ENCODE measurements at places on chromosomes 1 and 21.

DNA sequence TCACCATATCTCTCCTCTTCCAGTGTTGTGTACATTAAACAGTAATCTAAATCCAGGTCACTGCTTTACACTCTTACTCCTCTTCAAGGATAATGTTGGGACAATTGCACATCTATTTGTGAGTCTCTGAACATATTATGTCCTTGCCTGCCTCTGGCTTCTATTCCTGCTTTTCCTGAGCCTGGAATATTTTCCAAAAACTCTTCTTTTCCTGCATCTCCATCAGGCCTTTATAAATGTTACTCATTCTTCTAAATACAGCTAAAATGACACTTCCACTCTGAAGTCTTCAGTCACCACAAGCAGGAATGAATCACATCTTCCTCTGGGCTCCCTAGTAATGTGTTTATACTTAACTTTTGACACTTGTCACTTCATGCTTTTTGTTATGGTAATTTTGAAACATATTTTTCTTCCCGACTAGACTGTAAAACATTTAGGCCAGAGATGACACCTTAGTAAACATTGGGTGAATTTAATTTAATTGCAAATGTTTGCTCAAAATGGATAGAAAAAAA lies 396.0 kb downstream of the LRRIQ3 start:
- DNase-seq = no peak

- no peak for DNase-seq
These were observed 300.6 kb downstream of the HHAT start for GRCh38 chr1:210629276-210629675.

DNA sequence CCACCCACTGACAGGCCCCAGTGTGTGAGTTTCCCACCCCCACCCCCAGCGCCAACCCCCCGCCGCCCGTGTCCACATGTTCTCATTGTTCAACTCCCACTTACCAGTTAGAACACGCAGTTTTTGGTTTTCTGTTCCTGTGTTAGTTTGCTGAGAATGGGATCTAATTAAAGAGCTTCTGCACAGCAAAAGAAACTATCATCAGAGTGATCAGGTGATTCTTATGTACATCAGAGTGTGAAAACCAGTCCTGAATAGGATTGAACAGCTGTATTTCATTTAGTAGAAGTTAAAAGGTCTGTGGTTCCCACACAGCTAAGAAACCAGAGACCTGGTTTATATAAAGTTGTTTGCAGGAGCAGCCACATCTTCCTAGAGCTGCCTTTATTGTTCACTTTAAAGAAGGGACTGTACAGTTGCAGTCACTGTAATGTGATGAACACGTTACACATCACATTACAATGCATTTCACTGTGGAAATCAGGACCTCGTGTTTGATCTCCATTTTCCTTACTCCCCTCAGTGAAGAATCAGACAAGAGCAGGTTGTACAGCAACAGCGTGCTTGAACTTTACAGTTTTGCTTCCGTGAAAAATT lies 1.2 kb downstream of the GBP6 start:
- DNase-seq = no peak

- no peak for DNase-seq
These were observed 501.3 kb downstream of the NUF2 start for GRCh38 chr1:163823017-163823416.

DNA sequence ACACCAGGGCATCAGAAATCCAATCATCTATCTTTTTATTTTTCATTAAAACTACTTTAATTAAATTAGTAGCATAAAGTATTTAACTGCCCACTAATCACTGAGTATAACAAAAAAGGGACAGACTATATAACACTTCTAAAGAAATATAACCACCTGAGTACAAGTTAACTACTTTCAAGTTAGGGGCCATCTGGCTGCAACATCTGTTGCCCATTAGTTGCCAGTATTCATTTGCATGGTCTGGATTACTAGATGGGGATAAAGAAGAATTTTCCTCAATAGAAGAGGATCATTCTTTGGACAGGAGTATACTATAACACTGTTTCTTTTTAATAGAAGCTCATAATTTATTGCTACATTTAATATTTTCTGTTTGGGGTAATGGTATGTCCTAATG lies 446.4 kb downstream of the AMY1C start:
- no peak for DNase-seq

GRCh38 chr1:209458921-209459320 lies 124.6 kb upstream of the CAMK1G start:
- no peak for DNase-seq

GRCh38 chr1:110639724-110640386 lies 33.7 kb upstream of the KCNA2 start:
- DNase-seq = no peak

DNA sequence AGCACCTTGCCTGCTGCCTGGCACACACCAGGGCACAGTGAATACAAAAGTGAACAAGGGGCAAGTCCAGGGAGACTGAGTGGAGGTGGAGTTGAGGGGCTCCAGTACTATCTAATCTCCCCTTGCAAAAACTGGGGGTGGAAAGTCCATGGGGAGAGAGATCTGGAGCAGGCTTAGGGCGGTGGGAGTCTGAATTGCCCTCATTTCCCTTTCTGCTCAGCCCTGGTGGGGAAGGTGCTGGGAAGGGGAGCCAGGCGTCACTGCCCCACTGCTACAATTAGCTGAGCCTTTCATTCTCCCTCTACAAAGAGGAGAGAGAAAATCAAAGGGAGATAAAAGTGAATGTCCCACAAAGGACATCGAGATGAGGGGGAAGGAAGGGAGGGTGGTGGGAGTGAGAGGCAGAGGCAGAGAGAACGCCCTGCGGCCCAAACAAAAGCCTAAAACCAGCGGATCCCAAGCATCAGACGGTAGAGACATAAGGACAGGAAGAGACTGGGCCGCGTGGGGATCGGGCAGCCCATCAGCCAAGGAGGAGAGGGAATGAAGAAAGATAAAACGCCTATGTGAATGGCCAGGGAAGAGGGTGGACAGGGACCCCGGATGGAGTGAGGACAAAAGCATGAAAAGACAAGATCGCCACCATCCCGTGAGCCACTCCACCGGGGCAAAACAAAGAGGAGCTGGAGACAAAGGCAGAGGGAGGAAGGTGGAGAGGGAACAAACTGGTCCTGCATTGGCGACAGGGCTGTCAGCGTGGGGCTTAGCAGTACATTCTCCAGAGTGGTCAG lies 46.8 kb upstream of the SOX13 start:
- no peak for DNase-seq

GRCh38 chr1:206905295-206906164 lies 8.3 kb downstream of the IL24 start:
- DNase-seq = no peak

GRCh38 chr1:227316456-227316855 lies 1.8 kb downstream of the CDC42BPA start:
- no peak for DNase-seq

GRCh38 chr1:222240536-222241181 lies 307.2 kb downstream of the HHIPL2 start:
- peak; percentile 51 for DNase-seq

DNA sequence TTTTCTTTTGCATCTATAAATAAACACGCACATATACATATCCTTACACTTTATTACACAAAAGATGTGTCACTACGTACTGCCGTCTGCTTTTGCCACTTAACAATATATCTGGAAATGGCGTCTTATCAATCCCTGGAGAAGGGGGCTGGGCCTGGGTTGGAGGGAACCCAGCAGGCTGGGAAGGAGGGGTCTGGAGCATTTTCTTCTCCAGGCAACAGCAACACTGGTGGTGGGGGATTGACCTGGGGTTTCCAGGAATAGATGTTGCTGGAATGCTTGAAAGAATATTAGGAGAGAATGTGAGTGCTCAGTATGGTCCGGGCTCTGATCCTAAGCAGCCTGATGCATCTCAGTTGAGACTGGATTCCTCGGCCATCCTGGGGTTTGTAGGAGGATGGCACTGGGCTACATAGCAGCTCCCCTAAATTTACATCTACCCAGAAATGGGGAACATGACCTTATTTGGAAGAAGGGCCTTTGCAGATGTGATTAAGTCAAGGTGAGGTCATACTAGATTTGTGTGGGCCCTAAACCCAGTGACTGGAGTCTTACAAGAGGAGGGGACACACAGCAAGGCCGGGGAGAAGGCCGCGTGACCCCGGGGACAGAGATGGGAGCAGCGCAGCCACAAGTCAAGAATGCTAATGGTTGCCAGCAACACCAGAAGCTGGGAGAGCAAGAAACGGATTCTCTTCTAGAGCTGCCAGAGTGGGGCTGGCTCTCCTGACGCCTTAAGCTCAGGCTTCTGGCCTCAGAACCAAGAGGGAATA lies 98.6 kb downstream of the SIK1 start:
- no peak for DNase-seq

GRCh38 chr1:221832617-221833016 lies 90.7 kb upstream of the DUSP10 start:
- DNase-seq = no peak

GRCh38 chr1:192574073-192574472 lies 1.5 kb upstream of the RGS1 start:
- no peak for DNase-seq

GRCh38 chr1:45594412-45594811 lies 10.6 kb downstream of the NASP start:
- DNase-seq = no peak

- peak; percentile 34 for DNase-seq
These were observed 14.8 kb upstream of the NCMAP start for GRCh38 chr1:24540906-24541710.

DNA sequence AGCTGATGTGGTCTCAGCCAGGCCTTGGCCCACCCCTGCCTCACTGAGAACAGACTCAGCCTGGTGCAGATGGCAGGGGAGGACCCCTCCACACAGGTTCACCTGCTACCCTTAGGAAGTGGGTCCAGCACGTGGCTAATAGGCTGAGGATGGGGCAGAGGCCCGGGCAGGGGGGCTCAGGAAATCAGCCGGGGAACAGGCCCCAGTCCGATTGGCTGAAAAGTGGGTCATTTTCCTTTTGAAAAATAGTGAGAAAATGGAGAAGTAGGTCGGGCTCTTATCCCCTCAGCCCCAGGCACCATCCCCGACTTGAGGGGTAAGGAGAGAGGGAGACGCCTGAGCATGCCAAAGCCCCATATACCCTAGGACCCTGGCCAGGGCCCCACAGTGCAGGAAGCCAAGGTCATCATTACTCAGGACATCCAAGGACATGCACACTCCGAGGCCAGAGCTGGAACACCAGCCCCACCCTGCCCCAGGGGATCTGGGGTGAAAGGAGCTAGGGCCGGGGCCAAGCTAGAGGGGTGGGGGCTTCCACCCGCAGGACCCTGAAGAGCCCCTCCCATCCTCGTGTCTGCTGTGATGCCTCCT lies 11.0 kb downstream of the DLGAP3 start:
- DNase-seq = no peak

DNA sequence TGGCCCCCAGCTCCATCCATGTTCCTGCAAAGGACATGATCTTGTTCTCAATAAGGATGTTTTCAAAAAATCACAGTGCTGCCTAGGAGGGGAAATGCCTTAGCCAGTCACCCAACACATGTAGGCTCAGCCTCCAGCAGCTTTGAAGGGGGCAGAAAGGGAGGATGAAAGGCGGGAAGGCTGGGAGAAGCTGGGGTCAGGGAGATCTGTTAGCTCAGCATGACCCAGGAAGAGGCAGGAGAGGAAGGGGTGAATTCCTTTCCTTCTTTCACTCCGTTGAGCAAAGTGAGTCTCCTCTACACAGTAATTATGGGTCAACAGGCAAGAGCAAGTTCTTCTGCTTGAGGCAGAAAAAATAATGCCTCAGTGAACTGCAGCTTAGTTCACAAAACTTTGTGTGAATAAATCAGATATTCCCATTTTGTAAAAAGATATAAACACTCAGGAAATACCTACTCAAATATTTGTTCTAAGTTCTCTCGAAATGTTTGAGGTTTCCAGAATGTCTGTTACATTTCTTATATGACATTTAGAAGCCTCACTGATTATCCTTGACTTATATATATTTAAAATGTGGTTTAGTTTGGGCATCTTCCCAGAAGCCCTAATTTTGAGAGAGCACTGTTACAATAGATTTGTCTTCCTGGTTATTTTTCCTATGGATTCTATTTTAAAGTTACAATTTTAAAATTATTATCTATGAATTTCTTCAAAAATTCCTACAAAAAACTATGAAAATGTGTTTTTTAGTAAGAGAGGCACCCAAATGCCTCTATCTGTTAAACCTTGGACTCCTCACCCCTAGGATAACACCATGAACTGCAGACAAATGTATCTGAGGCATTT lies 116.8 kb downstream of the KCNJ6 start:
- DNase-seq = no peak

- no peak for DNase-seq
These were observed 34.7 kb upstream of the SNX27 start for GRCh38 chr1:151577173-151577572.

GRCh38 chr1:247104965-247105364 lies 809 bp upstream of the ZNF669 start:
- DNase-seq = no peak

- DNase-seq = no peak
These were observed 60.0 kb upstream of the KIAA0040 start for GRCh38 chr1:175252561-175252960.
